Hypothalamus (tissue), 51 donors: ENCODE measurements at places on chromosomes 12 and 14.

- DNase-seq: no peak
These were observed 45.1 kb downstream of the NOS1 start for GRCh38 chr12:117316336-117316735.

- no peak for DNase-seq
These were observed 139.4 kb downstream of the MON2 start for GRCh38 chr12:62605981-62606380.

DNA sequence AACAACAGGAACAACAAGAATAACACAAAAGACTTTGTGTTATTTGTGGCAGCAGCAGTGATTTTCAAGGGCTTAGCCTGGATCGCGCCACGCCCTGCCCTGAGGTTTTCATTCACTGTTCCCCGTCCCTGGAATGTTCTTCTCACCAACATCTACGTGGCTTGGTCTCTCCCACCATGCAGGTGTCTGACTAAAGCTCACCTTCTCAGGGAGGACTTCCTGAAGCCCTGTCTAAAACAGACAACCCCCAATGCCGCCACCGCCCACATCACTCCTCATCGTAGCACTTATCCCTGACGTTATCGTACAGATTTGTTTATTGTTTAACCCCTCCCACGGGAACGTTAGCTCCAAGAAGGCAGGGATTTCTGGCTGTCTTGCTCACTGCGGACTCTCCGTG, 40.4 kb downstream of the P2RX4 start:
- no peak for DNase-seq

DNA sequence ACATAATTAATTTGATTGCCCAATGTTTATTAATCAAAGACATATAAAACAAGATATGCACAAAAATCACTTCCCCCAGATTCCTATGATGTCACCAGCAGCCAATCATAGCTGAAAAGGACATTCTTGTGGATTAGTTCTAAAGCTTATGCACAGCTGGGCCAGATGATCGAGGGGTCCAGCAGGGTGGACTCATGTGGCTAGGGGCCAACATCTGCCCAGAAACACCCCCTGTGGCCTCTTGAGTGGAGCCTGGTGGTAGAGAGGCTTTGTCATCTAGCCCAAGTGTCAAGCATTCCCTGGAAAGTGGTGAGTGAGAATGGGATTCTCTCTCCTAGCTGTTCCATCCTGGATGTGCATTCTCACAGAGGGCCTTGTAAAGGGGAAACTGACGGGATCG, 590.0 kb downstream of the BCL11B start:
- no peak for DNase-seq

DNA sequence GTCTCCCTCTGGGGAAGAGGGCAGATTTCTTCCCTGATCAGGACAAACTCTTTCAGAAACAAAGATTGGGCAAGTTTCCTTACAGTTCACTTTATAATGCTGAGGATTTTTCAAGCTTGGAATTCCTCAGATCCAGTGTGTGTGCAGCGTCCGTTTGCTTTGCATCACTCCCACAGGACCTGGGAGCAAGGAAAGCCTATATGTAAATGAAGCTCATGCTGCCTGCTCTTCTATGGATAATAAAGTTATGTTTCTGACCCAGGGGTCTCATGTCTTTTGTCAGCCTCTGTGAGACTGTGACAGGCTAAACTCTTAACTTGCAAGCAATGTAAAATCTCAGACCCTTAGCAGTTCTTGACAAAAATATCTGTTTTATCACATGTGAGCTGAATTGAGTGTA, 41.6 kb downstream of the TRHDE start:
- DNase-seq: no peak

- DNase-seq: no peak
These were observed 5.5 kb downstream of the SP7 start for GRCh38 chr12:53330671-53331070.

DNA sequence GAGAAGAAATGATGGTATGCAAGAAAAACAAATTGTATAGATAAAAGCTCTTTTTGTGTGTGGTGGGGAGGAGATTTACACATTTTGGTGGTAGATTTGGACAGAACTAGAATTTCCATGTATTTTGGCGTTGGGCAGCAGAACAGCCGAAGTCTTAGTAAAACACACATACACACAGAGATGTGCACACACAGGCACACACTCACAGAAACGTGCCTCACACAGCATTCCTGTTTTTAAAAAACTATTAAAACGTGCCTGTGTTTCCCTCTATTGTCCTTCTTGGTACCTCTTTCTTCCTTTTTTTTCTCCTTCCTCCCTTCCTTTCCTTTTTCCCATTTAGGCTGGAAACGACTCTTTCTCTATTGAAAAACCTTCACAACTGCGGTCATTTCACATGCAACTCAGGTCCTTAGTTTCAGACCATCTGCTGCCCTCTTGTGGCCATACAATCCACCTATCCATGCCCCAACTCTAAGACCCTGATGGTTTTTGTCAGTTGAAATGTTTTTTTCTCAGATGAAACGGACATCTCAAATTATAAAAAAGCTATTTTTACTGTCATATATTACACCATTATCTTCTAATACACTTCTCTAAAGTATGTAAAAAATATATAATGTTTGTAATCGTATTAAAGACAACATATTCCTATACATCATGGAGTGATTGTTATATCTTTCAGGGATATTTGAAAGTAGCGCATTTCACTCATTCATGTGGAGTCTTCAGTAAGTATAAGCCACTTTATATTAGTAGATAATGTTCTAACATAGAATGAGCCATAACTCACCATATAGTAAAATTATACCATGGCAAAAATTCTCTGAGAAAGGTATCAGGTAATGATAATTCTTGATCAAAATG, 386.7 kb upstream of the NOVA1 start:
- no peak for DNase-seq

DNA sequence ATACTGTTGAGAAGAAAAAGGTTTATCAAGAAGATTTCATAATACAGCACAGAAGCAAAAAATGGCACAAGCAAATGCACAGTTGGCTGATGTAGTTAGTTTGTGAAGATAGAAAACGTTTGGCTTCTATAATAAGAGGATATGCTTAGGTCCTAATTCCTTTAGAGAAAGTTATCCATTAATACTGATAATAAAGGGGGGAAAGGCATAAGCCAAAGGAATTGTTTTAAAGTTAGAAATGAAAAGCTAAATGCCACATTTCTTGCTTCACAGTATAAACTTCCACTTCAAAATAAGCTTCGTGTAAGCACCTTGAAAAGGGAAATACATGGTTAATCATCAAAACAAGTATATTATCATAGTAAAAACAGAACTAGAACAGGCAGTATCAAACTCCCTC, 12.4 kb downstream of the LMO3 start:
- DNase-seq: no peak
